ENCODE measurements at places on chromosomes 12 and 14.
A peak's percentile ranks its signal among the peaks of the same experiment; 100 is the strongest.

GRCh38 chr14:74085828-74086227, 1.1 kb downstream of the LIN52 start:
- no peak for DNase-seq

DNA sequence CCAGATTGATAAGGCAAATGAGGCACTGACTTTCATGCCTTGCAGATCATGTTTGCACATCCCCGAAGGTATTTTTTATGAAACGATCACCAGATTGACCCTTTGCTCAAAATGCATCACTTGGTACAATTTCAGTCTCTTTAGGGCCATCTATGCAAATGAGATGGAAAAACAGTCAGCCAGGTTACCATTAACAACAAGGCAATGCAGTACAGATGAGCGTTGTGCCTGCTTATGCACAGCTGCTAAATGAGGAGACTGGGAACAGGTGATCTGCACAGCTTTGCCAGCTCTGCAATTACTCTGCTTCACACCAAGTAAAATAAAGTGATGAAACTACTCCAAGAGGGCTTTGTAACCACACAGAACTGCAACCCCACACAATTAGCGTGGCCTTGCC, 26.1 kb upstream of the PLEKHG7 start:
- DNase-seq: no peak

DNA sequence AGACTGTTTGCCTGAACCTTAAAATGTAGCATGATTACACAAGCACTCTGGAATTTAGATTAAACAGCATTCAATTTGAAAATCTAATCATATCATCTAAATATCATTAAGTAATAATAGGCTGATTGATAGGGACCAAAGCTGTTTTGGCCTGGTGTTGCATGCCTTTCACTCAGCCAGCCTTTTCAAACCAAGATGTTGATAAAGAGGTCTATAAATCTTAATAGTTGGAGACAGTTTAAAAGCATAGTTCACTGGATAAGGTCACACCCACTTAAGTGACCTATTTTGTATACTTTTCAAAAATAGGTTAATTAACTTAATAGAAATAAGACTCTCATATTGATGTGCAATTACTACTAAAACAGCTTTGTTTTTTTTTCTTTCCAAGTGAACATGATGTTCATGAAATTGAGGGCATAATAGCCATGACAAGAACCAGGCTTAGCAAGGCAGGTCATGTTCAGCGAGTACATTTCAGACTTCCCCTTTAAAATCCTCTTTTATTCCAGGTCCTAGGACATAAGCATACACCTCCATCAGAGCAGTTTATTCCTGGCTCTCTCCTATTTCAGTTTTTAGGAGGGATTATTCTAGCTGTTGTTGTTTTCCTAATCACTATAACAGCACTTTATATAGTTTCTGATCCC, 349.0 kb downstream of the RAD51B start:
- no peak for DNase-seq

GRCh38 chr12:46259071-46259470, 9.8 kb downstream of the SLC38A1 start:
- no peak for DNase-seq

GRCh38 chr12:19244312-19244711, 114.8 kb downstream of the PLEKHA5 start:
- no peak for DNase-seq

GRCh38 chr12:120725151-120725658, 421 bp upstream of the ACADS start:
- DNase-seq: no peak

DNA sequence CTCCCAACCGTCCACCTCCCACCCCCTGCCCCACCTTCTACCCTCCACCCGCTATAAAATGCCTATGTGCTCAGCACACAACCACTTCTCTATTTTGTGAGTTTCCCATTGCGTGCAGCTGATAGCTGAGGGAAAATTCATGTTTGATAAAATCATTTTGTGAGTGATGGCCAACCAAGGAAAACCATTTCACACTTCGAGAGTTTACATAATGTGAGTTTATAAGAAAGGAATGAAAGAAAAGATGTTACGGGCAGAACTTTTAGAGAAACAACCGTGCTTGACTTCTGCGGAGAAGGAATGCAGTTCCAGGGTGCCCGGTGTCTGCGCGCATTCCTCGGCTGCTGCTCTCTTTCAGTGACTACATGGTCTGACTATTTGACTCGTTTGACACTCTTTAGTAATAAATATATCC, 140.9 kb downstream of the EFCAB11 start:
- no peak for DNase-seq

DNA sequence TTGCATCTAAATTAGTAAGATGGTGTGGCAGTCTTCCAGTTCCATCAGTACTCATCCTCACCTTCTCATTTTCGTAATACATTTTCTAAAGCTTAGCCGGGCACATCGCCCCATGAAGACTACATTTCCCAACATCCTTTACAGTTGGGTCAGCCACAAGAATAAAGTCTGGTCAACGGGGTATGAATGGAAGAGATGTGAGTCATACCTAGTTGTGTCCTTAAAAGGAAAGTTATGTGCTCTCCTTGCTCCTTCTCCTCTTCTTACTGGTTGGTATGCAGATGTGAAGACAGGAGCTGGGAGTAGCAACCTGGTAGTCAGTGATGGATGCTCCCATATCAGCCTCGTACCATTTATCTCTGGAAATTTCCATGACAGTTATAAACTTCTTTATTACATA, 35.9 kb upstream of the EGLN3 start:
- DNase-seq: no peak

DNA sequence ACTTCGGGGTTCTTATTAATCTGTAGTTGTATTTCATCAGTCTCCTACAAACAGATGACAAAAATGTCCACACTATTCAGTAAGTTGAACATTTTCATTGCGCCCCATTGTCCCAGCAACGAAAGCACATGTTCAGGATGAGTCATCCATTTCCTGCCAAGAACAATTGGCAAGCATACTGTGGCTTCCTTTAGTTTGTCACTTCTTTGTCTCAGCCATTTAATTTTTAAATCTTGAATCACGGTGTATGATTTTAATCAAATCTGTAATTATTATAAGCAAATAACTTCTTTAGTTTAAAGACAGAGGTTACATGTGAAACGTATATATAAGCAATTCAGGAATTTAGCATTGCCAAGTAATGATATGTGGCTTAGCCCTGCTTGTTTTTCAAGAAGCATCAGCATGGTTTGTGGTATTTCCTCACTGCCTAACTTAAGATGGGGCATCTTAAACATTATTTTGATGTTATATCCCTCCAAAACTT, 211.3 kb upstream of the KRR1 start:
- DNase-seq: no peak

GRCh38 chr12:96046543-96047228, 11.3 kb upstream of the LTA4H start:
- DNase-seq: no peak

DNA sequence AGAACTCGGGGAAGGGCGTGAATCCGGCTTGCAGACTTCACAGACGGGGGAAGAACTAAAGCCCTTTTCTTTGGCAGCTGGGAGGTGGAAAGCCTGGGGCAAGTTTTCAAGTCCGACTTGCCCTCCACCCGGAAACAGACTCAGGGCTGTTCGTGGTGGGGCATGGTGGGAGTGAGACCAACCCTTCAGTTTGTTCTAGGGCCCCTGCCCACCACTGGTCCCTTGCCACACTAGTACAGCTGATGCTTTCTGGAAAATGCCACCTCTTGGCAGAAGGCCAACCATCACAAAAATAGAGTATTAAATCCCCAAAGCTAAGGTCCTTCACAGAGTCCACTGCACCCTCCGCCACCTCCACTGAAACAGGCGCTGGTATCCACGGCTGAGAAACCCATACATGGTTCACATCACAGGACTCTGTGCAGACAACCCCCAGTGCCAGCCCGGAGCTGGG, 50.4 kb upstream of the DDX11 start:
- DNase-seq: no peak

- DNase-seq: no peak
These were observed 3.4 kb downstream of the PPTC7 start for GRCh38 chr12:110579535-110580253.

GRCh38 chr14:24145690-24146452, 539 bp downstream of the PSME2 start:
- DNase-seq: no peak

DNA sequence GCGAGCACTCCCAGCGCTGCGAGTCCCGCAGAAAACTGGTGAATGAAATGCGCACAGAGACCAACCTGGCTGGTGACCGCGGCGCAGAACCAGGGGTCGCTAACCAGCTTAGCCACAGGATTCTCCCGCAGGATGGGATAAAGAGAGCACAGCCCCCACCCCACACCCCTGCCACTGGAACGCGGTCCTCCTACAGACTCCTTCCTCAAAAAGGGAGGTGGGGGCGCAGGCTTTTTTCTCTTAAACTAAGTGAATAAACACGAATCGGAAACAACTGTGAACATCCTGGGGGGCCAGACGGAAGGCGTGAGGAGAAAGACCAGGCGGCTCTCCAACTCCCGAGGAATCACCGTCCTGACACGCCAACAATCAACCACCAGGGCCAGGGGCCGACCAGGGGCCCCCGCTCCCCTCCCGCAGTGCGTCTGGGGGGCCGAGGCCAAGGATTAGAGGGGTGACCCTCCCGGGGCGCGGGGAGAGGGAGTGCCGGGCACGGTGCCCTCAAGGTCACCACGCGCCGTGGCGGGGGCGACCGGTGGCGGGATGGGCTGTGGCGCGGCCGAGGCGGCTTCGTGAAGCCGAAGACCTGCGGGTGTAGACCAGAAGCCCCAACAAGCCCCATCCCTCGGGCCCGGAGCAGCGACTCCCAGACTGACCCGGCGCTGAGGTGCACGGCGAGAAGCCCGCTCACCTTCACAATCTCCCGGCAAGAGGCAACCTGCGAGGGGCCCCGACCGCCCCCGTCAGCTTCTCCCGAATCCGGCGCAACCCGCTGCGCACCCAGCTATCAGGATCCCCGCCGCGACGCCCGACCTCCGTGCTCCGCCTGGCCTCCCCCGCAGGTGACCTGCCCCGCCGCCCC, 704 bp downstream of the ATP2B1 start:
- peak; percentile 40 for DNase-seq

DNA sequence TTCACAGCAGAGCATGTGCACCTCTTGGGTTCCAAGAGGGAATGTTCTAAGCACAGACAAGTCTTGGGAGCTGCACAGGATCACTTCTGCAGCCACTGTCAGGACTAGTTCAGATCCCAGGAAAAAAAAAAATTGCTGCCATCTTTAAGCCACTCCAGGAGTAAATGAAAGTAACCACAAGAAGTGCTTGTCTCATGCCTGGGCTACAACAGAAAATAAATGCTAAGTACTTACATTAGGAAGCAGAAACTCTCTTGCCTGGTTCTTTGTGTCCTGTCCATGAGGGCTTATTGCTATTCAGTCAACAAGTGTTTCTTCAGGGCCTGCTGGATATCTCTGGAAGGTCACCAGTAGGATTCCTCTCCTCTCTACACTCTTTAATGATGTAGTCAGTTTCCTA, 176.1 kb downstream of the KTN1 start:
- DNase-seq: no peak

GRCh38 chr12:13211859-13212664, 15.5 kb downstream of the EMP1 start:
- DNase-seq: peak; percentile 54

- DNase-seq: no peak
These were observed 61.0 kb downstream of the PPM1A start for GRCh38 chr14:60309867-60310552.

DNA sequence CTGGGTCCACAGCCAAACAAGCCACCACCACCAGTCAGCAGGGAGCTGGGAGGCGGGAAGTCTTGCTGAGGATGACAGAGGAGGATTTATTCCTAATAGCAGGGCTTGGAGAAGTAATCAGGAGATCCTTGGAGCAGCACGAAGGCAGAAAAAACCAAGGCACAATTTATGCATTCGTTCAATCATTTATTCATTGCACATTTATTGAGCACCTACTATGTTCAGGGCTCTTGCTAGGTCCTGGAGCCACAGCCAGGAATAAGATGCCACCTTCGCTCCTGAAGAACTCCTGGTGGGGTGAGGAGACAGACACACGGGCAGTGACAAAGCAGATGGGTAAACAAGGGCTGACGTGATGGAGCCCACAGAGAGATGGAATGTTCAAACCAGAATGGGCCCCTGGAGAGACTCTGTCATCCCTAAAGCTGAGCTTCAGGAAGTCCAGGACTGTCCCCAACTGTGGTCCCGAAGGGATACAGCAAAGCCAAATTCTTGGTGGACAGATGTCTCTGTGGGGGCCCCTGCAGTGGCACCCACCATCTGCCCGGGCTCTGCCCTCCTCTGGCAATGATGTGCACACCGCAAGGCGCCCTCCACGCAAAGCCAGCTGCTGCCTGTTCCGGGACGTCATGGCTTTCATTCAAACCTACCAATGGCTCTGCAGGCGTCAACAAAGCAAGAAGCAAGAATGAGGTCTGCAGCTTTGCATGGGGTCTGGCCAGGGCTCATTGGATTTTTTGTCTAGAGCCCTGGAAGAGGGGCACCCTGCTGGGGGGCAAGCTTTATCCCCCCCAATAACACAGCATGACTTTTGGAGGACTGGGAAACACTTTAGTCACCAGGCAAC, 3.0 kb upstream of the TESC start:
- DNase-seq: no peak

GRCh38 chr12:62009445-62009844, 250.8 kb upstream of the USP15 start:
- no peak for DNase-seq

DNA sequence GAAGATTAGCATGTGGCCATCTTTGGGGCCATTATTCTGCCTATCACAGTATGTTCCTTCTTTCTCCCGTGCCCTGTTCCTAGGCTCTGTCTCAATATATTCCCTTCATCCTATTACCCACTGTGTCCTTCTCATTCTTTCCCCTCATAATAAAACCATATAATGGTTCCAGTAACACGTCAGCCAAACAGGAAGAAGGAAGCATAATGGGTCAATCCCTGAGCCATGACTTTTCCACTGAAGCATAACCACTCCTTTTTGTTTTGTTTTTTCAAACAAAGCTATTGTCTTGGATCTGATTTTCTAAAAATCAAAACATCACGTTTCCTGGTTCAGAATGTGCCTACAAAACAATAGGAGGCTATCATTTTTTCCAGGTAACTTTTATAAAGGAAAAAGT, 21.3 kb upstream of the RHOJ start:
- no peak for DNase-seq

- DNase-seq: no peak
These were observed 6.3 kb downstream of the TBPL2 start for GRCh38 chr14:55433880-55434804.

All from dorsolateral prefrontal cortex (tissue), 122 donors.